ENCODE measurements at places on chromosomes 1 and 21. TPM values are rescaled to one million over a fixed set of nuclear protein-coding genes. Genes with fewer than 3 reads are reported as not detected.

GRCh38 chr1:99084562-99084961 lies 79.9 kb upstream of the PLPPR5 start:
- H3K36me3 ChIP-seq: no peaks in the 10 kb centered on the region
- H3K4me1 ChIP-seq: no peaks in the 10 kb centered on the region
- H3K4me3 ChIP-seq: no peak overlapping the region
- DNase-seq: no peak
- H3K27me3 ChIP-seq: no peaks in the 10 kb centered on the region

DNA sequence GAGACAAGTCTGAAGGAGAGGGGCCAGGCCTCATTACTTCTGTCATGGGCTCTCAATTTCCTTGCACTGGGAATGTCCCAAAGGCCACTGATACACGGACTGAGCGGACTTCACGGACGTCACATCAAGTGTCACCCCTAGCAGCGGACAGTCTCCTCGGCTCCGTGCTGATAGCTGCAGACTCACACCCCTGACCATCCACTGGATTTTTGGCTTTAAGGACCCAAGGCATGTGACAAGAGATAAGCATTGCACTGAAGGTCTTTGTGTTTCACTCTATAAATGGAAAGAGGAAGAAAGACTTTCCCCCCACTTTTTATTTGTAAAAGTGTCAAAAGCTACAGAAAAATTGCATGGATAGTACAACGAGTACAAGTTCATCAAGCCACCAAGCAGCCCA lies 200.4 kb upstream of the FGGY start:
- no peaks in the 10 kb centered on the region for H3K4me1 ChIP-seq
- no peak overlapping the region for H3K4me3 ChIP-seq
- no peaks in the 10 kb centered on the region for H3K36me3 ChIP-seq
- DNase-seq: no peak
- H3K27me3 ChIP-seq: no peaks in the 10 kb centered on the region

- no peak overlapping the region for H3K4me3 ChIP-seq
- no peak overlapping the region for H3K27ac ChIP-seq
- H3K4me1 ChIP-seq: no peaks in the 10 kb centered on the region
- no peak for DNase-seq
Measured at GRCh38 chr1:233675893-233676292, 62.0 kb downstream of the KCNK1 start.

The SMIM11 gene
- total RNA-seq: 6.9 TPM

- no peak for DNase-seq
- H3K27ac ChIP-seq: no peak overlapping the region
- H3K4me3 ChIP-seq: no peak overlapping the region
- no peaks in the 10 kb centered on the region for H3K4me1 ChIP-seq
Measured at GRCh38 chr1:240656531-240656930, 44.6 kb upstream of the GREM2 start.

The LCE2C gene
- not detected for total RNA-seq

DNA sequence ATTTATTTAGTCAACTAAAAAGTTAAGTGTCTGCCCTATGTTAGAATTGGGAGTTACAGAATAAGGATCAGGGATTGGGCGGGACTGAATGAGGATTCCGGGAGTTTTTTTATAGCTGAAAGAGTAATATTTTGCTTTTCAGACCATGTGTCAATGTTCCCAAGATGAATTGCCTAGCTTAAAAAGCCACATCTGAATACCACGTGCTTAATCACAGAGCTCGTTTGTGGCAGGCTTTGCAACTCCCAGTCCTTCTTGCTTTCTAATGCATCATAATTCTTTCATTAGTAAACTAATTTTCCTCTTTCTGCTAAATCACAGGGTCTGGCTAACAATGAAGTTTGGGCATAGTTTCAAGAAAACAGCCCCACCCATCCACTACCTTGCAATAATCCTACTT lies 4.2 kb upstream of the BCL10 start:
- H3K27ac ChIP-seq: no peak overlapping the region
- no peaks in the 10 kb centered on the region for H3K36me3 ChIP-seq

GRCh38 chr1:191905781-191906180 lies 252.5 kb upstream of the RGS18 start:
- H3K4me3 ChIP-seq: no peak overlapping the region
- no peaks in the 10 kb centered on the region for H3K4me1 ChIP-seq
- no peaks in the 10 kb centered on the region for H3K36me3 ChIP-seq
- DNase-seq: no peak
- no peak overlapping the region for H3K27ac ChIP-seq
- no peaks in the 10 kb centered on the region for H3K27me3 ChIP-seq

- no peak overlapping the region for H3K4me3 ChIP-seq
- peaks cover 13% of the 10 kb centered on the region for H3K36me3 ChIP-seq
- H3K4me1 ChIP-seq: no peaks in the 10 kb centered on the region
- no peak for DNase-seq
- H3K27ac ChIP-seq: no peak overlapping the region
- no peaks in the 10 kb centered on the region for H3K27me3 ChIP-seq
Measured at GRCh38 chr1:247304031-247304430, 27.6 kb downstream of the ZNF496 start.

DNA sequence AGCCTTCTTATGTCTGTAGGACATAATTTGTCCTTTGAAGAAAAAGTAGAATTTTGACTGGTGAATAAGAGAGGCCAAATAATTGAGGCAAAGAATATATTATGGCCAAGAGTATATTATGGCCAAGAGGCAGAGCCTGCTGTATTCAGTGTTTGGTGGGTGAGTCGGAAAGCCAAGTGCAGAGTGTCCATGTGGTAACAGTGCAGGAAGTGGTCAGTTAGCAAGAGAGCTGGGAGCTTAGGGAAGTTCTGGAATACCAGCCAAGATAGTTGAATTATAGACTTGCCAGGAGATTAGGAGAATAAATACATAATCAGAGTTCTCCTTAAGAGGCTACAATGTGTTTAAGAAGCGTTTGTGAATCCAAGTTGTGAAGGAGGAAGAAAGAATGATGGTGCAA lies 131.5 kb upstream of the LMO4 start:
- no peaks in the 10 kb centered on the region for H3K36me3 ChIP-seq
- no peak for DNase-seq
- H3K4me1 ChIP-seq: no peaks in the 10 kb centered on the region
- no peaks in the 10 kb centered on the region for H3K27me3 ChIP-seq
- no peak overlapping the region for H3K27ac ChIP-seq

All from sigmoid colon (tissue), 7 donors.